Adrenal gland (tissue), 19 donors: ENCODE measurements at places on chromosomes 4 and X. TPM values are rescaled to one million over a fixed set of nuclear protein-coding genes. Genes with fewer than 3 reads are reported as not detected.

RIPPLY1 gene
- 0.34 TPM for polyA plus RNA-seq

FGFRL1 gene
- 25.3 TPM for polyA plus RNA-seq

PNMA5 gene
- not detected for polyA plus RNA-seq

CXCL11 gene
- 1.2 TPM for polyA plus RNA-seq

BST1 gene
- polyA plus RNA-seq: 2.7 TPM

OTC gene
- 0.54 TPM for polyA plus RNA-seq

BRS3 gene
- not detected for polyA plus RNA-seq

HHIP gene
- 12.7 TPM for polyA plus RNA-seq

C4orf36 gene
- polyA plus RNA-seq: not detected

NEXMIF gene
- polyA plus RNA-seq: 2.5 TPM

MMRN1 gene
- 2.3 TPM for polyA plus RNA-seq

CSAG3 gene
- not detected for polyA plus RNA-seq

ADAMTS3 gene
- 1.1 TPM for polyA plus RNA-seq

CT45A6 gene
- not detected for polyA plus RNA-seq

FAM9B gene
- polyA plus RNA-seq: not detected

GNL3L gene
- 4.5 TPM for polyA plus RNA-seq

SMPX gene
- 0.10 TPM for polyA plus RNA-seq

SASH3 gene
- 4.9 TPM for polyA plus RNA-seq

NAT8L gene
- 0.18 TPM for polyA plus RNA-seq

LUZP4 gene
- not detected for polyA plus RNA-seq

HTN1 gene
- not detected for polyA plus RNA-seq

GLRA3 gene
- polyA plus RNA-seq: 0.13 TPM

COQ2 gene
- 19.4 TPM for polyA plus RNA-seq

GSPT2 gene
- 2.7 TPM for polyA plus RNA-seq

DOK7 gene
- 0.98 TPM for polyA plus RNA-seq

RHOXF2 gene
- polyA plus RNA-seq: not detected

APELA gene
- not detected for polyA plus RNA-seq

TMEM154 gene
- 0.10 TPM for polyA plus RNA-seq

MAGEA4 gene
- not detected for polyA plus RNA-seq

ZBTB49 gene
- polyA plus RNA-seq: 4.4 TPM

KLHL4 gene
- polyA plus RNA-seq: 58.7 TPM

HPGD gene
- polyA plus RNA-seq: 17.9 TPM

GCNA gene
- polyA plus RNA-seq: 23.3 TPM

GLRA2 gene
- polyA plus RNA-seq: not detected

EDNRA gene
- polyA plus RNA-seq: 2.7 TPM

PLAC8 gene
- 14.4 TPM for polyA plus RNA-seq

TASL gene
- polyA plus RNA-seq: 1.1 TPM

DCAF4L1 gene
- polyA plus RNA-seq: 0.35 TPM

KLHL15 gene
- 1.5 TPM for polyA plus RNA-seq

PNMA6F gene
- polyA plus RNA-seq: 0.40 TPM

TSPAN6 gene
- 16.9 TPM for polyA plus RNA-seq

SLC9B1 gene
- polyA plus RNA-seq: 1.0 TPM

CACNA1F gene
- 0.13 TPM for polyA plus RNA-seq

HERC6 gene
- polyA plus RNA-seq: 12.2 TPM

HSD17B13 gene
- 0.55 TPM for polyA plus RNA-seq
